ENCODE measurements at places on chromosomes 7 and 10. TPM values are rescaled to one million over a fixed set of nuclear protein-coding genes. Genes with fewer than 3 reads are reported as not detected.

The PBLD gene
- 7.1 TPM for total RNA-seq

The ITPRID1 gene
- total RNA-seq, result not detected

GRCh38 chr10:59138052-59138451 is 38.4 kb upstream of the PHYHIPL start:
- DNase-seq, result no peak

DNA sequence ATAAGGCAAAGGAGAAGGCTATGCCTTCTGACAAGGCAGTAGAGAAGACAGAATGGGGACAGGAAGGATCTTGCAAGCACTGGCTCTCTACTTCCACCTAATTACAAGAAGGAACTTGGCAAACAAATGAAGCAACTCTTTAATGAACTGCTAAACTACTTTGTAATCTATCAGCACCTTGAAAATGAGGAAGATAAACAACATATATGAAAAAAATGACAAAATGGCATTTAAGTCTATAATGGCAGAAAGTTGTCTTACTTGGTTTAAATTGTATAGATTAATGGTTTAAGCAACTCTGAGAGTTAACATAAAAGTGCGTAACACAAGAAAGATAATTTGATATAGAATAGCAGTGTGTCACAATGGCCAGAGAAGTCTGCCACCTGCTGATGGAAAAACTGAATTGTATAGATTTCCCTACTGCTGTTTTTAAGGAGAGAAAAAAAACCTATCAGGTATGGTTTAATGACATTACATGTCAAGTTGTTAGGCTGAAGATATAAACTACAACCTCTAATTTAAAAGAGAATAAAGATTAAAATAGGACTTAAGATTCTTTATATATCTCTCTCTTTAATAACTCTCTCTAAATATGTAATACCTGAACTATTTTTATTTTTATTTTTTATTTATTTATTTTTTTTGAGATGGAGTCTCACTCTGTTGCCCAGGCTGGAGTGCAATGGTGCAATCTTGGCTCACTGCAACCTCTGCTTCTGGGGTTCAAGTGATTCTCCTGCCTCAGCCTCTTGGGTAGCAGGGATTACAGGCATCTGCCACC is 11.8 kb downstream of the NT5C3A start:
- DNase-seq, result peak; percentile 70

- DNase-seq, result no peak
Observed at GRCh38 chr10:6301488-6302075, 98.8 kb downstream of the PFKFB3 start.
